Right renal pelvis (tissue), 4 donors: ENCODE measurements at places on chromosomes 7 and 10. TPM values are rescaled to one million over a fixed set of nuclear protein-coding genes. Genes with fewer than 3 reads are reported as not detected.

GRCh38 chr10:24886290-24886680 is 66.1 kb downstream of the PRTFDC1 start:
- DNase-seq = peak; percentile 22

DNA sequence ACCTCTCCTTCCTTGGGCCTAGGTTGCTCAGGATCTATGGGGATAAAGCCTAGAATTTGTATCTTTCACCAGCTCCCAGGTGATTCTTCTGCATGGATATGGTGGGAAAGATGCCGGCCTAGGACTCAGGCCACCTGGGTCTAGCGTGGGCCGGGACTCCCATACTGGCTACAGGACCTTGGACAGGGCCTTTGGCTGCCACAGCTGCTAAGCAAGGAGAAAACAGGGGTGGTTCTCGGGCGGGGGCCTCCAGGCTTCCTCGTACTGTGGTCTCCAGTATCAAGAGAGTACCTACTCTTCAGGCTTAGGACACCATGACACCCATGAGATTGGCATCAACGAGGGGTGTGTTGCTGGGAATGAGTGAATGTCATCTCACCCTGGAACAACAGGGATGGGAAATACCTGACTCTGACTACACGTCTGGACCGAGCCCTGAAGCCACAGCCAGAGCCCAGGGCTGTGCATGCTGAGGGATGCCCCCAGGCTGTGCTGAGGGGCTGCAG is 120.3 kb upstream of the ADAM12 start:
- no peak for DNase-seq

DNA sequence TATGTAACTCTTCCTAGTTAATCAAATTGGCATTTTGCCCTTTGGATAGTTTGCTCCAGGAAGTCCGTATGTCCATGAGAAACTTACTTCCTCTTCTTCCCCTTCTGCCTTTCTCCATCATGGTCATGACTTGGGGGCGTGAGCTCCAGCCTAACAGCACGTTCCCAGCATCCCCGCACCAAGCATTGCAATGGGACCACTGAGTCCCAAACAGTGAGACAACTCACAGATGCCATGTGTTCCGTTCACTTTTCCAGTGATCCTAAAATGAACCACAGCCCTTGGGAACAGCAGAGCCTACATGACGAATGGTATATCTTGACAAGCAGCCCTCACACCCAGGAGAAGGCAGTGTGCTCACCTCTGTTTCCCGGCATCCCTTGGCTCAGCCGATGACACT is 10.7 kb downstream of the BTBD16 start:
- no peak for DNase-seq

DNA sequence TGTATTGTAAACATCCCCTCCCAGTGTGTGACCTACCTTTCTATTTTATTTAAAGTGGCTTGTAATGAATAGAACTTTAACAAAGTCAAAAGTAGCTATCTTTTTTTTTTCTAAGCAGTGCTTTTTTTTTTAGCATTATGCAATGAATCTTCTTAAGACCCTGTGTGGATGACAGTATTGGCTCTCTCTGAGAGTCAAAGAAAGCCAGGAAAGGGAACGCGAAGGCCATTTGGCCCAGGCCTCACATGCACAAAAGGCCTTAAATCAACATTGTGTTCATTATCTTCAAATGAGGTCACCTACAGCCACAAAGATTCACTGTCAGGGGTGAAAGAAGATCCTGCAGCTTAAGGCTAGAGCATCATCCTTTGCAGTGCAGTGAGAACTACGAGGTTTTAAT is 721.5 kb downstream of the GRID1 start:
- no peak for DNase-seq

Gene NKX1-2
- polyA plus RNA-seq = not detected

- no peak for DNase-seq
These were observed 128.8 kb upstream of the GPR26 start for GRCh38 chr10:123537188-123537961.

DNA sequence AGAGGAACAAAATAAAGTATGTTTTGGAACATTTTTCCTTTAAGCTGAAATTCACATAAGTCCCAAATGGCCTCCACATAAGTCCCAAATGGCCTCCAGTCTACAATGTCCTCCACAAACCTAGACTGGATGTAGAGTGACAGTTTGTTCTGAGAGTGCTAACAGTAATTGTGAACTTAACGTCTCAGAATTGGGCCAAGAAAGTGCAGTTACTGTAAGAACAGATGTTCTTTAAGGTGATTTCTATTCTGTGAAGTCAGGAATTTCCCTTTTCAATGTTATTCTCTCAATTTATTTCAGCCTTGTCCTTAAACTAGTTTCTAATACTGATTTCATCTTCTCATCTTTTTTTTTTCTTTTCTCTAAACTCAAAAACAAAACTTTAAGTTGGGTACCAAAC is 188.7 kb upstream of the SEMA3E start:
- no peak for DNase-seq

- DNase-seq = no peak
These were observed 13.5 kb upstream of the VDAC2 start for GRCh38 chr10:75197066-75197465.
